ENCODE measurements at places on chromosomes 4 and X.

DNA sequence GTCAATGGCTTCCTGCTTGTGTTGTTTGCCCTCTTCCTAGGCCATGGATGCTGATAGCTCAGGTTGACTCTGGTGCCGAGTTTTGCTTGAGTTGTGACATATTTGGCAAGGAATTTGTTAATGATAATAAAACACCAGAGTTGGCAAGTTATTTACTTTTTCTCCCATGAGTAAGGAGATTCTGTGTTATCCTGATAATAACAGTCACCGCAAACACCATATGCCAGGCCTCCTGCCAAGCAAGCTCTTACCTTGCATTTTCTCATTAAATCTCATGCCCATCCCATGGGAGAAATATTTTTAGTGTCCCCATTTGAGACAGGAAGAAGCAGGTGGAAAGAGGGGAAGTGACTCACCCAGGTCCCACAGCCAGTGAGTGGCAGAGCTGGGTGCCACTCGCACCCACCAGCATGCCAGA is 67.4 kb upstream of the CLCN4 start:
- DNase-seq, result peak; percentile 8

DNA sequence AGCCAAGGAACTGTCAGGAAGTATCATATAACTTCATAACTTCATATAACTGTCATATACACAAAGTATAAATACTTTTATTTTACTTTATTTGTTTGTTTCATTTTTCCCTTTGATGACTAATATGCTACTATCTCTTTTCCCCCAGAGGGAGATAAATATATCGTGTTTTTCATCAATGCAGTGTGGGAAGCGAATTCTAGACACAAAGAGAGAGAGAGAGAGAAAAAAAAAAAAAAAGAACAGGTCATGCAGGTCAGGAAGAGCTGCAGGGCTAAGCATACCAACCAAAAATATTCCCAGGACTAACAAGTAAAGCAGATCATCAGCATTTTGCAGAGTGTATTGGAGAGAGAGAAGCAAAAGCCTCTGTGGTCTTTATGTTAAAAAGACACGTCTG is 1849.2 kb downstream of the STIM2 start:
- DNase-seq, result no peak

DNA sequence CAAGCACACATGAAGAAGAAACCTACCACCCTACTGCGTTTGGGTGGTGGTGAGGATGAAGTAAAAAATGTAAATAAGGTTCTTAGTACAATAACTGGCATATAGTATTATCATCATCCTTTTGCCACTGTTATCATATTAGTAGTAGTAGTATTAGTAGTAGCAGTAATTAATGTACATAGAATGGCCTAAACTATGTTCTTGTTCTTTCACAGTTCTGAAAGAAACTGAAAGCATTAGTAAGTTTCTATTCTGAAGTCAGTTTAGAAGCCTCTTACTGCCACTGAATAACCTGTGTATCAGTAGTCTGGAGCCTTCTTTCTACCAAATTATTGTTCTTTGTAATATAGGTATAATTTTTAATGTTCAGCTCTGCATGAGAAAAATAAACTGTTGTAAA is 21.0 kb downstream of the COL4A6 start:
- no peak for DNase-seq

DNA sequence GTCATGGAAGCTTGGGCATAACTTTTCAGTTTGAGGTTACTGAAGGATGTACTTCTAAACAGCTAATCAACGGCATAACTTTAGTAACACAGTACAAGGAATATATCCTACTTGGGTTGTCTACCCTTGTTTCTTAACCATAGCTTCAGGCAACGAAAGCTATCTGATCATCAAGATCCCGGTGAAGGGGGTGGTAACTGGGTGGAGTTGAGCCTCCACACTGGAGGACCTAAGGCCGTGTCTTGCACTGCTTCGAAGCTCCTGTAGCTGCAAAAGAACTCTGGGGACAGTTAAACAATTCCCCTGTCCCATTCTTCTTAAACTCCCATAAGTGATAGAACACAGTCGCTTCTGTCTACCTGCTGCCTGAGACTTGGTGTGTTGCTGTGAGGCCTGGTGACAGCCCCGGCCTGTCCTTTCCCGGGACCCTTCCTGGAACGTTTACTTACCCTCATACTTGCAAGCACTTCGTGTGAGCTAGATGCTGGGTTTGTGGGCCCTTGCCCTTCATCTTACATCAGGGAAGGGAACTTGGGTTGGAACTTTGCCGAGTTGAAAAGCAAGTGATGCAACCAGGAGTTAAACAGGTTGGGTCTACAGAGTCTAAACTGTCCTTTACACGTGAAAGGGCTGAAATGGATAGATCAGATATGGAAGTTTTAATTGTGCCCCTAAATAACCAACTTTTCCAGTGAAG is 5.8 kb upstream of the WDR1 start:
- no peak for DNase-seq

DNA sequence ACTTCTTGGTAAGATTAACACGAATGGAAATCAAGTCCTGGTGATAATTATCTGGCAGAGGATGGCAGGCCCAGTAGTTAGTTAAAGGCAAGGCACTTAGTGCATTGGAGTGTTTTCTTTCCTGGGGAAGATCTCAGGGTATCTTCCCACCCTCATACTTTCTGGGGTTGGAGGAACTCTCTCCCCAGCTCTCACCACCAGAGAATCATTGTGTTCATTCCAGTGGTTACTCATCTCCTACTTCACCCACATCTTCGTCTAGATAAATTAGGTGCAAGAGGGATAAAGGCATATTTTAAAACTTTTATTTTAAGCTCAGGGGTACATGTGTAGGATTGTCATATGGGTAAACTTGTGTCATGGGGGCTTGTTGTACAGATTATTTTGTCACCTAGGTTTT is 67.5 kb upstream of the SH3RF1 start:
- DNase-seq, result no peak

DNA sequence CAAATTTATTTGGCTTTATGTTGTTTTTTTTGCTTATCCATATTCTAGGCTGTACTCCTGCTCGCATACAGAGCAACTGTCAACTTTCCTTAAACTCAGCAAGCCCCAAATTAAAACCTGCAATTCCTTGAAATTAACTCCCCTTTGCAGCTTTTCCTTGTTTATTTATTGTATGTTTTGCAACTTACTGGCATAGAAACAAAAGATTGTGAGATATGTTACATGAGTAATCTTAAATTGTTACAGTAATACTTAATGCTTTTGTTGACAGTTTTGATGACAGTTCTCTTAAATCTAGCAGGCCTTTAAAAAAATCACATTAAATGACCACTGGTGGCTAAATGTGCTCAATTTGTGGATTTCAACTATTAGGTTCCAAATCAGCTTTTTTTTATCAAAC is 4.5 kb downstream of the DDX3X start:
- no peak for DNase-seq

- DNase-seq, result no peak
Measured at GRCh38 chrX:129749069-129749468, 10.3 kb downstream of the XPNPEP2 start.

DNA sequence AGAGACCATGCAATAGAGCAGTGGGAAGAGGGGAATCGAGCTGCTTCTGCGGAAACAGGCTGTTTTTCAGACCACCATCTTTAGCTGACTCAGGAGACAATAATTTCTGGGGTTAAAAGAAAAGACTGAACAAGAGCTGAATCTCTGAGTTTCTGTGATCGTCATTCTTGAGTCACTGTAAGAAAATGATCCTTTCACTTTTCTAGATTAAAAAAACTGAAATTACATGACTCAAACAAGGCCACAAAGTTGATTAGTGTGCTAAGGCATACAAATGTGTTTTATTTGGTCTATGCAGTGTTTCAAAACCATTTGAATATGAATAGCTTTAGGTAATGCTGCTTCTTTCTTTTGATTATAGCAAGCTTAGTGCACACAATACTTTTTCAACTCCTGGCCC is 194.4 kb upstream of the RPL34 start:
- DNase-seq, result no peak

GRCh38 chr4:185090592-185090991 is 52.5 kb upstream of the SLC25A4 start:
- no peak for DNase-seq

DNA sequence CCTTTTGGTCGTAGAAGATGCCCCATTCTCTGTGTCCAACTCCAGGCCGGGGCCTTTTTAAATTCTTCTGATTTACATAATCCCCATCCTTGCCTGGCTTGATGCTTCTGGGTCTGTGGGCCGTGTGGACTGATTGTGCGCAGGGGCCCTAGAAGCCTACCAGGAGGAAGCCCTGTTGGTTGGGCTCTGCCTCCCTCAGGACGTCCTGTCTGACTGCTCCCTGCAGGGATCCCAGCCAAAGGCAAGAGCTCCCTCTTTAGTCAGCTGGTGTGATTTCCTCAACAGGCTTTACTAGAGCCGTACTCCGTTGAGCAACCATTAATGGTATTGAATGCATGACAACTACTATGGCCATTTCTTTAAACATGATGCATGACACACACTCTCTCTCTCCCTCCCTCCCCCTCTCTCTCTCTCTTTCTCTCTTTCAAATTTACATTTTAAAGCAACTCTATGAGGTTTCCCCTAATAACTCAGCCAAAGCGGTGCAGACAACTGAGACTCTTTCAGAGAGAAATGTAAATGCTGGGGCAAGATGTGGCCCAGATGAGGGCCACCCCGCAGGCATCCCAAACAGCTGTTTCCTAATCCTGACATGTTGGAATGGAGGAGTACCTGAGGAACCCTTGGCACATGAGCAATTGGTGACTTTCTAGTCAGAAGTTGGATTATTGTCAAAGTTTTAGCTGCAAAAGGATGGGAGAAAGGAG is 117.3 kb downstream of the DRD5 start:
- DNase-seq, result no peak

DNA sequence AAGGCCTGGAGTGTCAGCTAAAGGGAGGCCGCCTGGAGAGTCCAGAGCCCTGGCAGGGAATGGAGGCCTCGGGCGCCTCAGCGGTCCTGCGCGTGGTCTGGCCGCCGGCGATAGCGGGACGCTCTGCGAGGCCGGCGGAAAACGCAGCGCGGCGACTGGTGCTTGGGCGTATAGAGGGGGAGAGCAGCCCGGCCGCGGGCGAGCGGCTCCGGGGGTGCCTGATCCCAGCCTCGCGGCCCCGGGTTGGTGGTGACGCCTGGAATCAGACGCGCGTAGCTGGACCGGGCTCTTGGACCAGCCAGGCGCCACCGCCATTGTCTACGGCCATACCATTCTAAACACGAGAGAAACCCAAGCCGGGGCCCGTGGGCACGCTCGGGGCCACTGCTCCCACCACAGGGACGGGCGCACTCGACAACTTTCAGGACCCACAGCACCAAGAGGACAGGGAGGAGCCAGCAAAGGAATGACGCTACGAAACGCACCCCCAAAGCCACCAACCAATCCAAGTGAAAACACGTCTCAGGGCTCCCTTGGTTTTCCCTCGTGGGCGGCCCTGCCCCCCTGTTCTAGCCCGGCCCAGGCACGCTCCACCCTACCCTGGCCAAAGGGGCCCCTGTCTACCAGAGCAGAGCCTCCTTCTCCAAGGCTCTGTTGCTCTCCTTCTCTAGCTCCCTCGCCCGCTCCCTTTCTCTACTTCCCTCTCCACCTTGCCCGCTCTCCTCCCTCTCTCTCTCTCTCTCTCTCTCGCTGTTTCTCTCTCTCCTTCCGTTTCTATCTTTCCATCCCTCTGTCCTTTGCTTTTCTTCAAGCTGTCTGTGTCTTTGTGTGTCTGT is 7.8 kb downstream of the FRG2 start:
- DNase-seq, result no peak

DNA sequence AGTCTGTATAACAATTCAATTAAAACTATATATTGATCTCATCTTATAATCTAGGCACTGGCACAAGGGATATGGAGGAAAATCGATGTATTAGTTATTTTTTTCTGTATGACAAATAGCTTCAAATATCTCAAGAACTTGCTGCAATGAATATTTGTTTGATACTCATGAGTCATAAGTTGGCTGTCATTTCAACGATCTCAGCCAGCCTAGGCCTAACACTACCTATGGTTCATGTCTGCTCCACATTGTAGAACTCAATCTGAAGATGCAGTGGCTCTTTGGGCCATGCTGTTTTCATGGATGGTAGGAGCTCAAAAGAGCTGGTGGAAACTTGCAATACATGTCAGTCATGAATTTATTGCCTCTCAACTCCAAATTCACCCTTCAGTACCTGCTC is 44.7 kb downstream of the MAGEB17 start:
- no peak for DNase-seq

DNA sequence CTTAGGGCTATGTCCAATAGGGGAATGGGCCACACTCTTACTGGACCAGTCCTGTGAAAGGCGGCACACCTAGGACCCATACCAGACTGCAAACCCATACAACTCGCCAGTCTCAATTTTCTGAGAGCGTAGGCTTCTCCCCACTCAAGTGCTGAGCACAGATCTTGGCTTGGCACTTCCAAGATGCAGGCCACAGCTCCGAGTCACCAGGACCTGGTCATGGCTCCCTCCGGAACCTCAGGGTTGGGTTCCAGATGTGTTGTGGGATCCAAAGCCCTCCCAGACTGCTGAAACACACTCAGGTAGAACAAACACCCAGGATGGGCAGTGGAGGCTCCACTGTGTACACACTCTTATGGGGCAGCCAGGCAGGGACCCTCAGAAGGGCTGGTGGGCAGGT is 103.3 kb downstream of the TMEM144 start:
- no peak for DNase-seq

- no peak for DNase-seq
Measured at GRCh38 chrX:147910607-147911006, 1.1 kb upstream of the FMR1 start.

DNA sequence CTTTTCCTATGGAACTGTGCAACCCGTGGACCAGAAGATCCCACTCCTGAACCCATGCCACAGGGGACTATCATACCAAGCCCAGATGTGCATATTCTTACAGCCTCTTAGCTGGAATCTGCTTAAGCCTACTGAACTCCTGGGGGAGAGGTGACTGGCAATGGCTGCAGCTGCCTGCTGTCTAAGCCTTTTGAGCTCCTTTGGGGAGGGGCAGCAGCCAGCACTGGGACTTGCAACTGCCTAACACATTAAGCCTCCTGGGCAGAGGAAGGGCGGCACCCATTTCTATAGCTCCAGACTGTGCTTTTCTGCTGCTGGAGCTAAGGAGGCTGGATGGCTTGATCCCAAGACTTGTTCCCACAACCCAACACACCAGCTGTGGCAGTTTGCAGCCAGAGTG is 117.9 kb upstream of the VEGFC start:
- no peak for DNase-seq

DNA sequence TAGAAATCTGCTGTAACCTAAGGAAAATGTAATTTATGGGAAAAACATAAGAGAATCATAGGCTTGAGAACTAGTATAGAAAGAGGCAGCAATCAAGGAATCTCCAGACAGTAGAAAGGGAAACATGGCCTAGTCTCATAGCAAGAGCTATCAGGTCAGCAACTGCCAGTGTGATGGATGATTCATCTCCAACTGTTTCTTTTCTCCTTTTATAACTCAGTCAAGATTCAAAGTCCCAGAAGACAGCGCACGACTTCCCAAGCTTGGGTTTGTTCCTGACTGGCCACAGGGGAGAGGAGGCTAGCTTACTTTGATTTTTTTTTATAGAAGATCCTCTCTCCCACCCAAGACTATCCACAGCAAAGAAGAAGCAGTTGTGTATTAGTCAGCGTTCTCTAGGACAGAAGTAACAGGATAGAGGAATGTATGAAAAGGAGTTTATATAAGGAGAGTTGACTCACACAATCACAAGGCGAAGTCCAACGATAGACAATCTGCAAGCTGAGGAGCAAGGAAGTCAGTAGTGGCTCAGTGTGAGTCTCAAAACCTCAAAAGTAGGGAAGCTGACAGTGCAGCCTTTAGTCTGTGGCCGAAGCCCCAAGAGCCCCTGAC is 181.5 kb downstream of the GC start:
- no peak for DNase-seq

GRCh38 chr4:5894266-5894665 is 1.4 kb upstream of the CRMP1 start:
- DNase-seq, result no peak

- no peak for DNase-seq
Measured at GRCh38 chr4:91746551-91746950, 557.2 kb upstream of the GRID2 start.
